ENCODE measurements at places on chromosomes 11 and 22. TPM values are rescaled to one million over a fixed set of nuclear protein-coding genes. Genes with fewer than 3 reads are reported as not detected.
A peak's percentile ranks its signal among the peaks of the same experiment; 100 is the strongest.

MMP10 gene
- not detected for total RNA-seq

- no peak for DNase-seq
These were observed 253.3 kb downstream of the BUD13 start for GRCh38 chr11:116519499-116519898.

IGSF9B gene
- 106 TPM for total RNA-seq

DNA sequence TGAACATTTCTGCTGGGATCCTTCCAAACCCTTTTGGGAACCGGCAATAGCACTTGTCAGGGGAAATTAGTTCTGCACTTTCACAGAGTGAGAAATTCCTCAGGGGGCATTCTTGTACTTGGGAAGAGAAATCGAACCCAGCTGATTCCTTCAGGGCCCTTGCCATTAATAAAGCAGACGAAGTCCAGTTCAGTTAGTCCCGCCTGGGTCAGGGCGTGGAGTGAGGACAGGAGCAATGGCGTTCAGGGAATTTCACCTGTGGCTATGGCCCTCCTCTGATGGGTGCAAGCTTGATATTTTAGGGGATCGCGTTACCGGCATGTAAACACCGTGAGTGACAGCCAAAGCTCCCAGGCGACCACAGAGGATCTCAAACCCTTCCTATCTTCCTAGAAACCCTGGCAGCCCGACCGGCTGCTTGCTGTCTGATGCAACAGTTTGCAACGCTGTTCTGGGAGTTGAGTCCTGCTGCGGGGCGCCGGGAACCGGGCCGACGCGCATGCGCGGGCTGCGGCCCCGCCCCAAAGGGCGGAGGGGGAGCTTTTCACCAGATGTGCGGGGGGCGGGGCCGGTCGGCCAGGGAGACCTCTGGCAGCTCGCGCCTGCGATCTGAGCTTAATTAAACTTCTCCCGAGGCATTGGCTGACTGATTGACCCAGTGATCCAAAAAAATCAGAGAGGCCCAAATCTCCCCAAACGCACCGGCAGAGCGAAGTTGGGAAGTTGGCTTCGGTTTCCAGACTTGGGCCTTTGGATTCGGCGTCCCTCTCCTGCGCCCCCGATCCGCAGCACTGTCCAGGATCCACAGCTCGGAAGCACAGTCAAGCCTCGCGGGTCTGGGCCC lies 34.3 kb upstream of the CREB3L1 start:
- peak; percentile 97 for DNase-seq

KCNK7 gene
- 5.8 TPM for total RNA-seq

GRCh38 chr11:120832481-120833238 lies 191.2 kb upstream of the TBCEL start:
- no peak for DNase-seq

SLC17A6 gene
- not detected for total RNA-seq

- DNase-seq, result peak; percentile 80
These were observed 30.9 kb downstream of the C22orf31 start for GRCh38 chr22:29030618-29031226.

PRG2 gene
- not detected for total RNA-seq

SHANK2 gene
- total RNA-seq, result 6.8 TPM

- DNase-seq, result no peak
These were observed 1090.8 kb downstream of the BRD1 start for GRCh38 chr22:48736593-48737460.

DNA sequence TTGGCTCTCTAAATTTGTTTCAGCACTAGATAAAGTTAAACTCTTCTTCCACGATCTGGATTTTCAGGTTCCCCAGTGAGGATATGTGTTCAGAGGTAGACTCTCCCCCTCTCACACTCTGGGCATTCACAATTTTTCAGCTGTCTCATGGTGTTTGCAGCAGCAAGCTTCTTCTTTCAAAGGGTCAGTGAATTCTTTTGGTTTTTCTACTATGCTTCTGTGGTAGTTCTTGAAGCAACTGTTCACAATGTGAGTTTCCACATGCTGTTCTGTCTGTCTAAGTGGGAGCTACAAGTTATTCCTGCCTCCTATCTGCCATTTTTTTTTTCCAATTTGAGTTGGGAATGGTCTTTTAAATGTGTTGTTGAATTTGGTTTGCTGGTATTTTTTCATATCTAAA lies 25.4 kb downstream of the CNTF start:
- no peak for DNase-seq

MMP3 gene
- not detected for total RNA-seq

DMC1 gene
- total RNA-seq, result 8.4 TPM

DNA sequence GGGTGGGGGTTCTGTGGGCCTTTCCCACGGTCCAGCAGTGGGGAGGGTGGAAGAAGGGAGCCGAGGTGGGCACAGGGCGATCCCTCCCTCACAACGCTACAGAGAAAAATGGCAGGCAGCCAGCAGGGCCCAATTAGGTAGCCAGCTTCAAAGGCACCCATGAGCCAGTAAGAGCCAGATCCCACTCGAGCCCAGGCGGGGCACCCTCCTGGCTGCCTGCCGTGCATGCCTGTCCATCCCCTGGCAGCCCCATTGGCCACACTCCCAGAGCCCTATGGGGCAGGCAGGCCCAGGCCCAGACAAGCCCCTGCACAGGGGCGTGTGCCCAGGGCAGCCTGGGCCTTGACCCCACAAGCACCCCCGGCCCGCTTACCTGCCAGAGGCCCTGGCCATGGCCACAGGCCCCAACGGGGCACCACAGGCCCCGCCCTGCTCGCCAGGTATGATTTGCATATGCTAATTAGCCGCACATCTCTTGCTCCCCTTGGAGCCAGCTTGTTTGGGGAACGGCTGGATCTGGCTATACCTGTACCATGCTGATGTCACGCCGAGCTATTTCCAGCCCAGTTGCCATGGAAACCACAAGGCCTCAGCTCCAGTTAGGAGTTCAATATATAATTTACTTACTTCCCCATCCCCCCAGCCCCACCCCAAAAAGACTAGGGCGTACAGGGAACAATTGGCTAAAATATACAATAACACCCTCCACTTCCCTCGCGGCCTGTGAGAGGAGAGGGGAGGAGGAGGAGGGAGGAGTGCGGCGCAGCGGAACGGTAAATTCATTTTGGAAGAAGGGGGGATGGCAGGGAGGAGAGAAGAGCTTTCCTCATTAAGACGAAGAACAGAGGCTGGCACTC lies 47.5 kb upstream of the TCF20 start:
- peak; percentile 43 for DNase-seq

GRCh38 chr22:46846832-46847355 lies 84.4 kb downstream of the TBC1D22A start:
- DNase-seq, result no peak

DNA sequence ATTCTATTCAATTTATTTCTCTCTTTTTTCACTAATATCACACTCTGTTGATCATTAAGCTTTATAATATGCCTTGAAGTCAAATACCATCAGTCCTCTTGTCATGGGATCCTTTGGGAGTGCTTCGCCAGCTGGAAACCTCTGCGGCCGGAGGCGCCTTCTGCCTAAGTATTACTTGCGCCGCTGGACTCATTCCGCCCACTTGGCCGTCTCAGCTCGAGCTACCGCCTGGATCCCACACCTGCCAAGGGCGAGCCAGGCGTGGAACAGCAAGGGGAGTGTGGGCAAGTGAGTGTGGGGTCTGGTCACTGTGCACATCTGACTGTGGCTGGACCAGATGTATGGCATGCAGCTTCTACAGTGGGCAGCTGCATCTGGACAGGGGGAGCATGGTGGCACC lies 9.1 kb upstream of the MAP6 start:
- no peak for DNase-seq

- DNase-seq, result no peak
These were observed 12.9 kb downstream of the PCSK7 start for GRCh38 chr11:117219001-117219400.

- no peak for DNase-seq
These were observed 140.3 kb downstream of the CRYBB2 start for GRCh38 chr22:25359601-25360261.

GRCh38 chr11:59429924-59430516 lies 3.8 kb upstream of the OR5A2 start:
- DNase-seq, result no peak

MGAT3 gene
- total RNA-seq, result 9.5 TPM

GRCh38 chr22:21796863-21797262 lies 61.3 kb upstream of the YPEL1 start:
- no peak for DNase-seq

- DNase-seq, result no peak
These were observed 8.6 kb upstream of the APOBEC3B start for GRCh38 chr22:38973289-38974169.

GRCh38 chr11:74669211-74670160 lies 61.7 kb downstream of the CHRDL2 start:
- no peak for DNase-seq

- DNase-seq, result no peak
These were observed 61.8 kb upstream of the PHF21B start for GRCh38 chr22:45071618-45072017.

RFPL2 gene
- not detected for total RNA-seq

DNA sequence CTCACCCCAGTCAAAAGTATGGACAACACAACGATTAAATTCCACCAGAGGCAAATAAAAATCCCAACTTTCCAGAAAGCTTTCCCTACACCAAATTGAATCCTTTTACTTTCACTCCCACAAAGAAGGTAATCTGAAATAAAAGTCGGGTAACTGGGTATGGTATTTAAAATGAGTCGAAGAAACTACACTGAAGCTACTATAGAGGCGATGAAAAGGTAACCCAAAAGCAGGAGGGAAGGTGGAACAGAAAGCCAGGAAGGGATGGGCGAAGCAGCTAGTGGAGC lies 1.1 kb downstream of the PICALM start:
- DNase-seq, result no peak

- DNase-seq, result no peak
These were observed 689 bp downstream of the VSIG2 start for GRCh38 chr11:124751391-124751740.

GRCh38 chr22:26484360-26484706 lies 656 bp downstream of the SRRD start:
- DNase-seq, result no peak

ATP6V1E1 gene
- total RNA-seq, result 123 TPM

- no peak for DNase-seq
These were observed 39.4 kb upstream of the NTM start for GRCh38 chr11:131331010-131331409.

- no peak for DNase-seq
These were observed 79.1 kb upstream of the ALX4 start for GRCh38 chr11:44388828-44389657.

RTN4R gene
- total RNA-seq, result not detected

PARVG gene
- total RNA-seq, result 7.2 TPM

- DNase-seq, result no peak
These were observed 3.2 kb downstream of the DBX1 start for GRCh38 chr11:20156876-20157613.

C11orf91 gene
- total RNA-seq, result not detected

DNA sequence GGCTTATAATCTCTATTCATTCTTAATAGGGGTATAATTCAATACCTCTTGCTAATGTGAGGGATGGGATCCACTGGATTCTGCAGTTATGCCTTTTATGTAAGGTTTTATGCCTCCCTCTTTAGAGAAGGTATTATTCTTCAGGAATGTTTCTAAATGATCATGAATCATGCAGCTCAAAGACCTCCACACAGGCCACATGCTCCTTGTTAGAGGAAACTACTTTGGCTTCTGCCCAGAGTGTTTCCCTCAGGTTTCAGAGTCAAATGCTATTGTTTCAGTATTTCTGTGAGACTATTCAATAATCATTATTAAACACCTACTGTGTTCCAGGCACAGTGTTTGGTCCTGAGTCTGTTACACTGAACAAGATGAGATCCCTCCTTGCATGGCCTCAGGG lies 115.9 kb downstream of the RAB38 start:
- DNase-seq, result no peak

KRTAP5-10 gene
- not detected for total RNA-seq

- DNase-seq, result no peak
These were observed 1.7 kb upstream of the PLAAT2 start for GRCh38 chr11:63564784-63565350.

- peak; percentile 25 for DNase-seq
These were observed 28.3 kb upstream of the UPB1 start for GRCh38 chr22:24466716-24467328.

RFPL3 gene
- not detected for total RNA-seq

- DNase-seq, result no peak
These were observed 45.6 kb downstream of the LRRC4C start for GRCh38 chr11:41413843-41414242.

TTC36 gene
- not detected for total RNA-seq

POU2AF3 gene
- 1.5 TPM for total RNA-seq

GRCh38 chr11:25602149-25602548 lies 729.8 kb upstream of the ANO3 start:
- no peak for DNase-seq

NXPE2 gene
- 0.41 TPM for total RNA-seq
